ENCODE measurements at places on chromosomes 7 and 10. TPM values are rescaled to one million over a fixed set of nuclear protein-coding genes. Genes with fewer than 3 reads are reported as not detected.

DNA sequence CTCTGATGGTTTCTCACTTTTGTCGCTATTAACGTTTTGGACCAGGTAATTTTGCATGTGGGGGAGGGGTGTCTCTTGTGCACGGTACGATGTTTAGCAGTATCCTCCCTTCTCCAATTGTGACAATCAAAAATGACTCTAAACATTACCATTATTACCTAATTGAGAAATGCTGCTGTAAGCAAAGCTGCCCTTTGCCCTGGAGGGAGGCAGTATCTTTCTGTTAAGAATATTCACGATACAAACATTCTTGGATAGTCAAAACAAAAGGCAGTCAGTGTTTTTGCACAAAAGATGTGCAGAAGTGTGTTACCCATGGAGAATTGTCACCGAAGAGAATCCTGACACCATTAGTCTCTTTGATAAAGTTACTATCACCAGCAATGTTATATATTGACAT is 9.6 kb downstream of the MALSU1 start:
- no peak for DNase-seq

DNA sequence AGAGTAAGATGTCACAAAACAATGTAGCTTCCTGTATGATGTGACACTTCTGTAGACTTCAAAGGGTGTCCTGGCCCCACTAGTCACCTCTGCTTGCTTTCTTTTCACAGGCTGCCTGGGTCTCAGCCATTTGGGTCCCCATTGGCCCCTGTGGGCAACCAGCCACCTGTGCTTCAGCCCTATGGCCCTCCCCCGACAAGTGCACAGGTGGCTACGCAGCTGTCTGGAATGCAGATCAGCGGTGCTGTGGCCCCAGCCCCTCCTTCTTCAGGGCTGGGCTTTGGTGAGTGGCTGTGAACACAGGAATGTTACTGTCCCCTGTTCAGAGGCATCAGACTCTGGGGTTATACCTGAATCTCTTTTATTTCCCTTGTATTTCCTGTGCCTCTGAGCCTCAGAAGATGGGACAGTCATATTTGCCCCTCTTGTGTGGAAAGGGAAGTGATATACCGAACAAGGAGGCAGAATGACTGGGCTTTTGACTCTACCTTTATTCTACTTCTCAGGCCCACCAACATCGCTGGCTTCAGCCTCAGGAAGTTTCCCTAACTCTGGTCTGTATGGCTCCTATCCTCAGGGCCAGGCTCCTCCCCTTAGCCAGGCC is 15.4 kb downstream of the SEC24C start:
- DNase-seq: peak; percentile 49

GRCh38 chr10:58063861-58064480 is 203.7 kb downstream of the IPMK start:
- DNase-seq: no peak

DNA sequence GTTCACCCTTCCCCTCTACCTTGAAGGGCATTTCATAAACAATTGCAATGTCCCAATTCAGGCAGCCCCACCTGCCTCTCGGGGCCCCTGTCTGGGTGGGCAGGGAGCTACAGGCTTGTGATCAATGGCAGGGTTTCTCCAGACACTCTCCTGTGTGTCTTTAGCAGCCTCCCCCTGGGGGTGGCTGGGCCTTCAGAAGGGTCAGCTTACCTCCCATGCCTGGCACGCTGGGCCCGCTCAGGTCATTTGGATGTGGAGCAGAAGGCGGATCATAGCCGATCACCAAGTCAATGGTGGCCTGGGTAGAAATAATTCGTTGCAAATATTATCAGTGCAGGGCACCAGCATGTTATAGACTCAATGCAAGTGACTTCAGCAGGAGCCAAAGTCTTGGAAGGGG is 56.3 kb downstream of the MYOF start:
- DNase-seq: no peak

- DNase-seq: no peak
Observed at GRCh38 chr7:45082031-45082830, 6.5 kb downstream of the NACAD start.

DNA sequence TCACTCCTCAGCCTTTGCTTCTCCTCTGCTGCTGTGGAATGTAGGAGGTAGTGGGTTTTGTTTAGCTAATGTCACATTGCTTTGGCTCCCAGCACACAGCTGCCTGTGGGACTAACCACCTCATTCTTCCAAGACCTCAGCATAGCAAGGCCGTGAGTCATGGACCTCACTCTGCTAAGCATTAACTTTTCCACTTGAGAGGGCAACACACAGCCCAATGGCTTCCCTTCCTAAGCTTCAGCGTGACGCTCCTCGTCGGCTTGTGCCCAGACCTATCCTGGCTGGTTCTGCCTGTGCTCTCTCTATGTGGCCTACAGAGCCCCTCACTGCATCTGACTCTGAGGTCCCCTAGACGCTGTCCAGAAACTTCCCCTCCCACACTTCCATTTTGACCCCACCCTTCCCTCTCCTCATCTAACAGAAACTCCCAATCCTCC is 23.3 kb downstream of the MYOF start:
- DNase-seq: no peak

DNA sequence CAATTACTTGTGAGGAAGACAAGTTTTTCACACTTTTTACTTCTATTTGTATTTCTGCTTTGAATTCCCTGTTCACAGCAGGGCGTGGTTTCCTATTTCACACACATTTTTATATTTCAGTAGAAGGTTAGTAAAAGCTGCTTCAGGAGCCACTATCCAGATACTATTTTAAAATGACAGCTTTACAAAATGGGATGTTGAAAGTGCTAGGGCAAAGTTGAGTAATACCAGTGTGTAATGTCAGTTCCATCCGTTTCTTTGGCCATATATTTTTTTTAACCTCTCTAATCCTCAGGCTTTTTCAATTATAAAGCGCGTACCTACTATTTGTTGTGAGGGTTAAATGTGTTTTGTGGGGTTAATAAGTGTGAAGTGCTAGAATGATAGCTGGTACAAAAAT is 276.6 kb downstream of the GPR158 start:
- DNase-seq: no peak

GRCh38 chr7:1981878-1982230 is 250.9 kb downstream of the MAD1L1 start:
- no peak for DNase-seq

DNA sequence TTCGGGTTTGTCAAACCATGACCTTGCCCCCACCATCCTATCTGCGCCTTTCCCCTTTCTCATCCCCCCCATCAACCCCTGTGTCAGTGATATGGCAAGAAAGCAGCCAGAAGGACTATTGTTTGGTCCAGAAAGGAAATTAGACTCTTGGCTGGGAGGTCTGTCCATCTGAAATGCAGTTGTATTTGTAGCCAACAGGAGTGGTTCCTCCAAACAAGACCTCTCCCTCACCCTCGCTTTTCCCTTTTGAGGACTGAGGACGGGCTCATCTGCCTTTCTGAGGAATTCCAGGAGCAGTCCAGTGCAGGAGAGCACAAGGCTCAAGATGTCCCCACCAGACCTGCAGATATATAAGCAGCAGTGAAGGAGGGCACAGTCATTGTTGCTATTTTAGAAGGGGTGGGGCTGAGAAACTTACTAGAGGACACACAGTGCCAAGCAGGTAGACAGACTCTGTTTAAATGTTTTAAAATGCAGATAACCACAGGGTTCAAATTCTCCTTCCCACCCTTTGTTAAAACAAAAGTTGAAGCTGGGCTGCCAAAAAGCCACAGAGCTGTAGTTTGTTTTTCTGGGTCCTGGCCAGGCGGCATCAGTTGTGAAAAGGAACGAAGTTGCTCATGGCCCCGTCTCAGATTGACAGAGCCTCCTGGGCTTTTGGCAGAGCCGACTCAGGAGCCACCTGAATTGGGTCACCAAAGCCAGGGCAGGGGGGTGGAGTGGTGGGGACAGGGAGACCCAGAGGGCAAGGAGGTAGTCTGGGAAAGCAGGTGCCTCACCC is 37.3 kb downstream of the CYP17A1 start:
- DNase-seq: no peak

Gene SUFU
- total RNA-seq: 7.5 TPM

DNA sequence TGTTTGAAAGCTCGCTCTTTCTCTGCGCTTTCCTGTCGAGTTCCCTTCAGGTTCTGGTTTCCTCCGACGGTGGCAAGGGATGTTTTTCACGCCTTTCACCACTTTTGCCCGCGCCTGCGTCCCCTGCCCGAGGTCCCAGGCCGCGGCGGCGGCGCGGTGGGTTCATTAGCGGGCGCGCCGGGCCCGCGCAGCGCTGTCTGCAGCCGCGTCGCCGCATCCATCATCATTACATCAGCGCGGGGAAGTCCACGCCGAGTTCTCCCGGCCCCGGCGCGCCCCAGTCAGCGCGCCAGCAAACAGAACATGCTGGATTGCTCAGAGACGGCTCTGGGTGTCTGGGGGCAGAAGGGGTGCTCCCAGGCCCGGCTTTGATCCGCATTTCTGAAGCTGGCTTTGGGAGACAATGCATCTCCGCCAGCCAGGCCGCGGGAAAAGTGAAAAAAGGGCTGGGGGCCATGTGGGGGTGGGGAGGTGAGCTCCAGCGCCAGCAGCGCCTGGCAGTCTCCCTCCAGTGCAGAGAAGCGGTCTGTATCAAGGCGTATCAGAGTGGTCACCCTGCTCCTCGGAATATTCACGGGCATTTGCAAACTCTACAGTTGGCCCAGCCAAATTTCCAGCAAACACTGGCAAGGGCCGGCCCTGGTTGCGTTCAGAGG is 8.9 kb downstream of the GLI3 start:
- no peak for DNase-seq

Gene INMT
- not detected for total RNA-seq

DNA sequence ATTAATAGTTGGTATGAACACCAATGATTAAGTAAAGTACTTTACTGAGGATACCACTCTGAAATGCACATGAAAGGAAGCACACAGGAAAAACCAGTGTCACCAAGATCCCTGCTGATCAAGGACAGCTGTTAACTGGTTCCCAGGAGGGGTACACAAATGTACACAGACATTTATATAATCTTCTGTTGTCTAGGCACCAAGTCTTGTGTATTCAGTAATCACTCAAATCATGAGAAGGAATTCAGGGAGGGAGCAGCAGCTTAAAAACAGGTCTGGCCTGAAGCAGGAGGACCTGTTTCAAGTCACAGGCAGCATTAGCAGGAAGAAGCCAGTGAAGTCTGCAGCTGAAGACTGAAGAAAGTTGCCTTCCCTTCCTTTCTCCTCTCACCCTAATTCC is 18.7 kb downstream of the MPP7 start:
- no peak for DNase-seq

Gene WDFY4
- 0.35 TPM for total RNA-seq

Gene NEURL1
- total RNA-seq: 1.5 TPM

Gene TET1
- total RNA-seq: 0.63 TPM

Data from CD8-positive, alpha-beta memory T cell (primary cell).